ENCODE measurements at places on chromosomes 1 and 21. TPM values are rescaled to one million over a fixed set of nuclear protein-coding genes. Genes with fewer than 3 reads are reported as not detected.
A peak's percentile ranks its signal among the peaks of the same experiment; 100 is the strongest.

GRCh38 chr1:152000964-152001630, 7.4 kb upstream of the S100A10 start:
- DNase-seq: no peak

GRCh38 chr21:25571726-25572121, 35.6 kb downstream of the MRPL39 start:
- no peak for DNase-seq

- peak; percentile 75 for DNase-seq
Measured at GRCh38 chr1:210232511-210233215, at the start of gene SERTAD4. TSS of gene SERTAD4 (plus strand) at chr1:210232796. CDS start at chr1:210237961, 5,165 bp downstream.

DNA sequence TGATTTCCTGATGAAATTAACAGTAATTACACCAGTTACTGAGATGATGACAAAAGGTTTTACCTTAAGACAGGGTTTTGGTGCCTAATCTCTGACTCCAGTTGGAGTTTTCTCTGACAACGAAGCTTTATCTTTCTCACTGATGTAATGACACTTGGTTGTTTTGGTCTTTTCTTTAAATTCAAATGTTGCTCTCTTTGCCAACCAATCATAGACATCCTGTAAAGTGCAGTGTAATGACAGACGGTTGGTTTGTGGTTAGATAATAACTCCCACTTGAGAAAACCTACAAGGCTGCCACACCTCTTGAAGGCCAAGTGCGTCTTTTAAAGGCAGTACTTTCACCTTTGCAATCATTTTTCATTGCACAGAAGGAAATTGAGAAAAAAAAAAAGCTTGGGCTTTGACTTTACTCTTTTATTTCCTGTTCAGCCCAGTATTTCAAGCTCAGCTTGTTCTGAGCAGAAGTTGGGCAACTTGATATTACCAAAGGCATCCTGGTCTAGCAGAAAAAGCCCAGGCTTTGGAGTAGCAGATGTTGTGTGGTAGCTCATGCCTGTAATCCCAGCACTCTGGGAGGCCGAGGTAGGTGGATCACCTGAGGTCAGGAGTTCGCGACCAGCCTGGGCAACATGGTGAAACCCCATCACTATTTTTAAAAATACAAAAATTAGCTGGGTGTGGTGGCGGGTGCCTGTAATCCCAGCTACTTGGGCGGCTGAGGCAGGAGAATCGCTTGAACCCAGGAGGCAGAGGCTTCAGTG, 14.9 kb downstream of the PDIK1L start:
- DNase-seq: no peak

- DNase-seq: peak; percentile 62
Measured at GRCh38 chr1:158180741-158181576, at the start of gene CD1D. TSS of gene CD1D (plus strand) at chr1:158180895. CDS start at chr1:158181102, 207 bp downstream.

Gene PLA2G2C
- total RNA-seq: not detected

- no peak for DNase-seq
Measured at GRCh38 chr1:5456090-5456811, 536.0 kb downstream of the NPHP4 start.

Gene TNFRSF1B
- 13.0 TPM for total RNA-seq

Gene ACTL8
- total RNA-seq: not detected

Gene OR6F1
- total RNA-seq: not detected

GRCh38 chr1:75908717-75909152, 23.5 kb downstream of the ASB17 start:
- no peak for DNase-seq

GRCh38 chr1:32817815-32818786, 648 bp downstream of the S100PBP start:
- peak; percentile 88 for DNase-seq

Gene FCAMR
- not detected for total RNA-seq

Gene HCRTR1
- 0.67 TPM for total RNA-seq

DNA sequence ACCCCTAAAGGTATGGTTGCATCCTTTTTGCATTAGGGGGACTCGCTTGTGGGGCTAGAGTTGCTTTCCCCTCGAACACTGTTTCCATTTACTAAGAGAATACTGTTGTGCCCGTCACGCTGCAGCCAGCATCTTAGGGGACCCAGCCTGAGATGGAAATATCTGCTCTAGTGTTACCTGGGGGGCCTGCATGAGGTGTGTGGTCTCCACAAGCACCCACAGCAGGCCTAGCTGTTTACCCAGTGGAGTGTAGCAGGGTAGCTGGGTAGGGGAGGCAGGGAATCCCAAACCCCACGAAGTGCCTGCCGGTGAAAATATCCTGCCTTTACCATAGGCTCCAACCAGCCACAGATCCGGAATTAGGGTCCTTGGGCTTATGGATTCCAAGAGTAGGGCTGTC, 303.6 kb downstream of the PTPRU start:
- DNase-seq: no peak
